Stimulated activated CD8-positive, alpha-beta memory T cell treated with anti-CD3 and anti-CD28 coated beads, Interleukin-4, amount 100 ng/mL, for 24 hours (primary cell): ENCODE measurements at places on chromosomes 13 and 19.

- peak; percentile 28 for DNase-seq
These were observed 19.7 kb downstream of the ZC3H4 start for GRCh38 chr19:47093841-47094240.

DNA sequence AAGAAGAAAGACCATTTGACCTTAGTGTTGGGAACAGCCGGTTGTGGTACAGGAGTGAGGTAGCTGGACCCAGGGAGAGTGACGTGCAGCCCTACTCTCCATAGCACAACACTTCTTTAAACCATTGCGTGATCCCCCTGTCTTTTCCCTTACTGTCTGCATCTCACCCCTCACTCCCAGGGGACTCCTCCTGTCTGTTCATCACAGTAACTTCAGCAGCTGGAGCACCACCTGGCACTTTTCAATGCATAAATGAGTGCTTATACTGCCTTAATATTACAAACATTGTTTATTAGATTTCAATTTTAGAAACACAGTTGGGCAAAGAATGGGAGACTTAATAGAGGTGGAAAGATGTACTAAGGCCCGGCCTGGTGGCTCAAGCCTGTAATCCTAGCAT is 285.5 kb downstream of the UQCRFS1 start:
- DNase-seq, result no peak

DNA sequence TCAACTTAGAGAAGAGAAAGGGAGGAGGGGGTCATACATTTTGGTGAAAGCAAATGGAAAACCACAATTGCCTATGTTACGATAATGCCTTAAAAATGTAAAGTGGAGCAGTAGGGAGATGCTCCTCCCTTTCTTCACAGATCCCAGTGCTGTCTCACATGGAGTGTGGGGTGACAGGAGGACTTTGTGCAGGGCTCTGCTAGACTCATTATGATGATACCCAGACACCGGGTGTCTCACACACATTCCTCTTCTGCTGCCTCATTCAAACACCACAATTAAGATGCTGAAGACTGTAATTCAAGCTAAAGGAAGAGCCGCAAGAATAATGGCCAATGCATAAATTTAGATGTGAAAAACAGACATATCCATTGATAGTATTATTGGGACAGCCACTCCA is 150.6 kb downstream of the LHFPL6 start:
- DNase-seq, result no peak

DNA sequence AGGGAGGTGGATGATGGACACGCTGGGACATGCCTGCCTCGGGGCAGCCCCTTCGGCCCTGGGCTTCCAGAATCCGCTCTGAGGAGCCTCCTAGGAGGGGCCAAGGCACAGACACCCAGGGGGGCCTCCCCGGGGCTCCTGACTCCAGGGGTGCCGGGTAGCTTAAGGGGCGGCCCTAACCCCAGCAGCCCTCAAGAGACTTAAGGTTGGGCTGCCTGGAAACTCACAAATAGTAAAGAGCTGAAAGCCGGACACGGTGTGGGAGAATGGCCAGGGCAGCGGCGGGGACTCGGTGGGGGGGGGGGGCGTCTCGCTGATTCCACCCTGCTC is 7.7 kb downstream of the ARID3A start:
- DNase-seq, result no peak

DNA sequence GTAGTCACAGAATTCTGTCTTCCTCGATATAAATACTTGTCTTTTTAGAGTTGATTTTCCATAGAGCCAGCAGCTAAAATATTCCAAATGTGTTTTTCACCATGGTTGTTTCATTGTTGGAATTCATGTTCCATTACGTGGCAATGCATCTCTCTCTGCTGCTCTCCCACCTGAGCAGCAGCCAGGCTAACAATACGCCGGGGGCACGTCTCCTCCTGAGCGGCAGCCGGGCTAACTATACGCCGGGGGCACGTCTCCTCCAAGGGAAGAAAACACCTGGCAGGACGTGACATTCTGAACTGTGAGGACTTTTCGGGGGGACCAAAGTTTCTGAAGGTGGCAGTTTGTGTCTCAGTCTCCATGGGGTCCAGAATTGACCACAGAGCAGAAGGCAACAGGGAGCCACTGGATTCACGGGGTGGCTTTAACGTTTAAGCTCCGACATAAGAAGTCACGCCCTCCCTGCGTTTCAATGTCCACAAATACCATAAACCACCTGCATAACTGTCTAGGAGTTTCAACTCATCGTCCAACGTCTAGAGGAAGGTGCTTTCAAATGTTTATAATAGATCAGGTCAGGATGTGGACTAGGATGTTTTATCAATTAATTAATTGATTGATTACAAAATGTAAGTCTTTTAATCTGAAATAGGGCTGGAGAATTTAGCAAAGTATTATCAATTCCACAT is 15.1 kb downstream of the PLPP2 start:
- no peak for DNase-seq

DNA sequence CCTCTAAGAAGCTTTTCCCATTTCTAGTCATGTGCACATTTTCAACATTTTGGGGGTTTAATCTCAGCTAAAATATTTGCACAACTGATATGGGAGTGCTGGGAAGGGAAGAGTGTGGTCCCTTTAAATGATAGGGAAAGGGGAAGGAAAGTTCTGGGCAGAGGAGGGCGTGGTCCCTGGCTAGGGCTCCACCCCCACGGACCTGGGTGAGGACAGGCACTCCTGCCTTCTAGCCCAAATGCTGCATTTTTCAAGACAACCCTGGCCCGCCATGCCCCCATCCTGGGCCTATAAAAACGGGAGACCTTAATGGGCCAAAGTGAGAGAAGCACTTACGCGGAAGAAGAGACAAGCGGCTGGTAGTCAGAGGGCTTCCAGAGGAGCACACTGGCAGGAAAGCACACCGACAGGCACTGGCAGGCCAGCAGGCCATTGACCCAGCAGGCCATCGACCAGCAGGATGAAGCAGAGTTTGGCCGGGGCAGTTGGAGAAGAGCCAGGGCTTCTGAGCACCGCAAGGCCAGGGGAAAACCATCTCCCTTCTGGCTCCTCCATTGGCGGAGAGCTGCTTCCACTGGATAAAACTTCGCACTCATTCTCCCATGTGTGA is 266.7 kb downstream of the SPRY2 start:
- DNase-seq, result no peak

GRCh38 chr13:80481588-80481987 is 140.7 kb upstream of the SPRY2 start:
- no peak for DNase-seq

DNA sequence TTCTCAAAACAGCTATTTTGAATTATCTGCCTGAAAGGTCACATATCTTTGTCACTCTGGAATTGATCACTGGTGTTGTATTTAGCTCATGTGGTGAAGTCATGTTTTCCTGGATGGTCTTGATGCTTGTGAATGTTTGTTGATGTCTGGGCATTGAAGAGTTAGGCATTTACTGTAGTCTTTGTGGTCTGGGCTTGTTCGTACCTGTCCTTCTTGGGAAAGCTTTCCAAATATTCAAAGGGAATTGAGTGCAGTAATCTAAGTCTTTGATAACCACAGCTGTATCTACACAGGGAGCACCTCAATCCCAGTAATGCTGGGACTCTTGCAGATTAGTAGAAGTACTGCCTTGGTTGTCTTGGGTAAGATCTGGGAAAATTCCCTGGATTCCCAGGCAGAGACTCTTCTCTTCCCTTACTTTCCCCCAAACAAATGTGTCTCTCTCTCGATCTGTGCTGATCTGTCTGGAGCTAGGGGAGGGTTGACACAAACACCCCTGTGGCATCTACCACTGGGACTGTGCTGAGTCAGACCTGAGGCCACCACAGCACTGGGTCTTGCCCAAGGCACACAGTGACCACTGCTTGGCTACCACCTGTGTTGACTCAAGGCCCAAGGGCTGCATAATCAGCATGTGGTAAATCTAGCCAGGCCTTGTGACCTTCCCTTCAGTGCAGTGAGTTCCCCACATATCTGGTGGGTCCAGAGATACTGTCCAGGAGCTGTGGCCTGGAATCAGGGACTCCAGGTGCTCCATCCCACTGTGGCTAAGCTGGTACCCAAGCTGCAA is 5.5 kb upstream of the CYP4F3 start:
- no peak for DNase-seq

DNA sequence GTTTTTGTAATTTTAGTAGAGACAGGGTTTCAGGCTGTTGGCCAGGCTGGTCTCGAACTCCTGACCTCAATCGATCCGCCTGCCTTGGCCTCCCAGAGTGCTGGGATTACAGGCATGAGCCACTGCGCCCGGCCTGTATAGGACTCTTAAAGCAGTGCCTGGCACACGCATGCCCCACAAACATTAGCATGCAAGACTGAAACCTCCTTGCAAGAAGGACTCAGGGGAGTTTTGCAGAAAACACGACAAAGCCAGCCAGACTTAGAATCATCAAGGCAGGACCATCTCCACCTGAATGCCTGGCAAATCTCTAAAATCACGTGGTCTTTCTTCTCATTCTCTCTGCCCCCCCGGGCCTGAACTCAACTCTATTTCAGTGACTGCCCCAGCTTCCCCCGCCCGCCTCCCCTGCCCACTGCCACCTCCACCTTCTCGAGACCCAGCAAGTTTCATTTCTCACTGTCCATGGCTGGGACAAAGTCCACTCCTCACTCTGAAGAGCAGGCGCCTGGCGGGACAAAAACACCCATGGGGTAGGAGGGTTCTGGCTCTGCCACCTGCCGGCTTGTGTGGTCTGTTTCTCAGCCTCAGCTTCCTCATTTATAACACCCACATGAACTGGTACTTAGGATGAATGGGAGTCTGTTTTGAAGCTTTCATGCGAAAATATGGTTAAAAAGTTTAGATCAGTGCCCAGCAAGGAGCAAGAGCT is 2.4 kb downstream of the TICAM1 start:
- no peak for DNase-seq

DNA sequence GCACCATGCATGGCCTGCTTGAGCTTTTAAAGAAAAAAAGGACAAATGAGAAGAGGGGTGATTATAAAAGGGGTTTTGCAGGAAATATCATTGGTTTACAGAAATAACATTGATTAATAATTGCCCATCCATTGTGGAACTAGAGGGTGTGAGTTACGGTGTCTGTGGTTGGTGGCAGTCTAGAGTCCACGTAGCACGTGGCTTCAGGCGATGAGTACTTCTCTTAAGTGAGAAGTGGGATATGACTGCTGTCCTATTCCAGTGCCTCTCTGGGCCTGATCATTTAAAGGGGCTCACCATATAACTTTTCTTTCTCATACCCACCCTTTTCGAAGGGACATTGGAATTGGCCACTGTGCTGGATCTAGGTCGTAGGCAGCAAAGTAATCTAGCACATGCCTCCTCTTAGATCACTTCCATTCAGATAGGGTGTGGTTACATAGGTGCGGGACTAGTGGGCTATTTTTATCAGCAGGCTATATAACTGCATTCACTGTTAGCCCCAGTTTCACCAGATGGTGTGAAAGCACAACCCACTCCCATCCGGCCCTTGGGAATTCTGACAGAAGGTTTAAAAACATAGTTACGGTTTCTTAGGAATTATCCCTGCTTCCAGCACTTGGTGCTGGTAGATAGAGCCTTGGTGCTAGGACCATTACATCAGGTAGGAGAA is 19.9 kb downstream of the PPP5C start:
- DNase-seq, result no peak

GRCh38 chr19:6736169-6736916 is 1.0 kb downstream of the GPR108 start:
- peak; percentile 47 for DNase-seq

GRCh38 chr19:54302257-54302656 is 10.7 kb downstream of the LILRA5 start:
- DNase-seq, result no peak

DNA sequence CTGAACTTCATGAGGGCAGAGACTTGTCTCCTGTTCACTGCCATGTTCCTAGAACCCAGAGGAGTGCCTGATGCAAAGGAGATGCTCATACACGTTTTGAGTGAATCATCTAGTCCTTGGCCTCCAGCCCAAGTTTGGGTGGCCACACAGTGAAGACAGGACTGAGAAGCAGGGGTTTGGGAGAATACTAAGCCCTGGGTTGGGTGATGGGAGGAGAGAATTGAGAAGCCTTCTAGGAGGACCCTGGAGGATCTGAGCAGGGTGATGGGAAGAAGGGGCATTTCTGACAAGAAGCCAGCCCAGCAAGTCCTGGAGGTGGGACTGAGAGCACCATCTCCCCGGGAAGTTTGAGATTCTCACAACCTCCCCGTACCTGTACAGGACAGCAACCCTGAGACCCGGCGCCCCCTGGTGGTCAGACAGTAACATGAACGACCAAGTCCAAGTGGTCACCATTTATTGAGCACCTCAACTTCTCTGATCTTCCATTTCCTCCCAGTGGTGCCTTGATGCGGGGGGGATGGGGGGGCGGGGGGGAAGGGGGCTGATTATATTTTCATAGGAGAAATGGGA is 11.0 kb downstream of the CTU1 start:
- DNase-seq, result peak; percentile 64

DNA sequence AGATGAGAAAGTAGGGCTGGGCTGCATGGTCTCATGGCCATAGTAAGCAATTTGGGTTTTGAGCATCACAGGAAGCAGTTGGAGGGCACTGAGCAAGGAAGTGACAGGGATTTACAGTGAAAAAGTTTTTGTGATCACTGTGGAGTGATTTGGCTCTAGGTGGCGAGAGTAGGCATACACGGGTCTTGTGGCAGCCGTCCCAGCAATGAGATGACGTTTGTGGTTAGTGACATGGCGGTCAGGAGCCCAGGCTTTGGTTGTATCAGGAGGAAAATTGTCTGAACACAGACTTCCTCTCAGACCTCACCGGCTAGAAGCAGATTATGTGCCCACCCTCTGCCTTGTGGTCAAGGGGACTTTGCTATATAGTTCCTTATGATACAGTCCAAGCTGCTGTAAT is 3.3 kb downstream of the ZNF444 start:
- DNase-seq, result no peak

- peak; percentile 5 for DNase-seq
These were observed 24.8 kb upstream of the PLA2G4C start for GRCh38 chr19:48135411-48135810.

DNA sequence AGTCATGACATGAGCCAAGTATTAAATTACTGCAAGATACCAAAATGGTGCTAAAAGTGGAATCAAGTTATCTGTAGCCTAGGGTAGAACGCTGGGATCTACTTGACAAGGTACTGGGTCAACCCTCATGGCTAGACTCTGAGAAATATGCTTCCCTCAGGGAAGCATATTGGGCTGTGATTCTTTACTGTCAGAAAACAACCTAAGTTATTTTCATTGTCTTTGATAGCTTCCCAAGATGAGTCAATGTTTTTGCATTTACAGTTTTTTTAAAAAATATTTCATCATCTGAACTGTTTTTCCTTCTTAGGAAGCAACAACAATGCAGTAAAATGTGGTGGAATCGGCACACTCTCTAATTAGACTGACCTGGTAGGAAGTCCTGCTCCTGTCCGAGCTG is 218.0 kb downstream of the RGCC start:
- DNase-seq, result no peak

- no peak for DNase-seq
These were observed 36.5 kb downstream of the KL start for GRCh38 chr13:33052506-33053280.

- no peak for DNase-seq
These were observed 132.8 kb upstream of the MYO16 start for GRCh38 chr13:108496362-108497210.

GRCh38 chr13:57666131-57666953 is 34.8 kb downstream of the PCDH17 start:
- DNase-seq, result no peak

- DNase-seq, result no peak
These were observed 29.0 kb downstream of the ZNF20 start for GRCh38 chr19:12111176-12111575.

GRCh38 chr13:23443878-23444277 is 10.4 kb upstream of the SACS start:
- DNase-seq, result no peak
